ENCODE measurements at places on chromosomes 6 and 20.

DNA sequence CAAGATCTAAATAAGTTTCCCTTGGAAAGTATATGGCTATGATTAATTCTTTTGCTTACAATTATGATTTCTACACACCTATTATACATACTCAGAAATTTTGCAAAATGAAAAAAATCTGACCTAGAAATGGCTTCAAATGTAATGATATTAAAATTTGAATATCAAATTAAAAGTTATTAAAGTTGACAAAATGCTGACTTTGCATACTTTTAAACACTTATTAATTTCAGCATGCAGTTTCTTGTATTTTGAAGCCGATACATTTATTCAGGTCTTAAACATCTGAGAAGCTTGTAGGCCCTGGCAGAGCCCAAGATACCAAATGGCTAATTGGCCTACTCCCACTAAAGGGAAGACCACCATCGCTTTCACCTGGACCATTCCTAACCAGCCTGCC, 59.8 kb downstream of the SMLR1 start:
- no peak for DNase-seq

GRCh38 chr6:77707603-77708002, 54.8 kb downstream of the MEI4 start:
- no peak for DNase-seq

- DNase-seq, result no peak
Observed at GRCh38 chr6:167904791-167905190, 78.1 kb downstream of the AFDN start.

DNA sequence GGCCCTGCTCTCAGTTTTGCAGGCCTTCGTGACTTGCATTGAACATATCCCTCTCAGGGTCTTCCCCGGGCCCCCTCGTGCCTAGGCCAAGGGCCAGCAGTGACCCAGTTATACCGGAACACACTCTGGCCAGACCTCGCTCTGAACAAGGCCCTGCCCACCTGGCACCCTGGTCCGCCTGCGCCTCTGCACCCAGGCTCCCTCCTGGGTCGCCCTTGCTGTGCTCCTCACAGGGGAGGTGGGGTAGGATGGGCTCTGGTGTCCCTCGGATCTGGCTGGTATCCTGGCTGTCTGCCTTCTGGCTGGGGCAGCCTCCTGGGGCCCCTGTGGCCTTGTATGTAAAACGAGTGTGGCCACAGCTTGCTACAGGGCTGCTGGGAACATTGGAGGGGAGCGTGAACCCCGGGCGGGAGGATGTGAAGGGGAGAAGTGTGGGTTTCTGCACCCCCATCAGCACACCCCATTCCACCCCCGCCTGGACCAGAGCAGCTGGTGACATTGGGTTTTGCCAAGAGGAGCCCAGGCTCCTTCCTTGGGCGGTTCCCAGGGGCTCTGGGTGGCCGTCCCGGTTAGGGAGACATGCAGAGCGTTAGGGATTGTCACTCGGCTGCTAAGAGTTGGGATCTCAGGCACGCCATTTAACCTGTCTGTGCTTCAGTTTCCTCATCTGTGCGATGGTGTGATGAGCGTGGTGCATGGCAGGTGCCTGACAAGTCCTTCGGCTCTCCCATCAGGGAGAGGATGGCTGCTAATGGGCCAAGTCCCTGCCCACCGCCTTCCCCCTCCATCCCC, 17.5 kb downstream of the SRC start:
- DNase-seq, result no peak

- no peak for DNase-seq
Observed at GRCh38 chr6:147166360-147166944, 37.8 kb upstream of the STXBP5 start.

DNA sequence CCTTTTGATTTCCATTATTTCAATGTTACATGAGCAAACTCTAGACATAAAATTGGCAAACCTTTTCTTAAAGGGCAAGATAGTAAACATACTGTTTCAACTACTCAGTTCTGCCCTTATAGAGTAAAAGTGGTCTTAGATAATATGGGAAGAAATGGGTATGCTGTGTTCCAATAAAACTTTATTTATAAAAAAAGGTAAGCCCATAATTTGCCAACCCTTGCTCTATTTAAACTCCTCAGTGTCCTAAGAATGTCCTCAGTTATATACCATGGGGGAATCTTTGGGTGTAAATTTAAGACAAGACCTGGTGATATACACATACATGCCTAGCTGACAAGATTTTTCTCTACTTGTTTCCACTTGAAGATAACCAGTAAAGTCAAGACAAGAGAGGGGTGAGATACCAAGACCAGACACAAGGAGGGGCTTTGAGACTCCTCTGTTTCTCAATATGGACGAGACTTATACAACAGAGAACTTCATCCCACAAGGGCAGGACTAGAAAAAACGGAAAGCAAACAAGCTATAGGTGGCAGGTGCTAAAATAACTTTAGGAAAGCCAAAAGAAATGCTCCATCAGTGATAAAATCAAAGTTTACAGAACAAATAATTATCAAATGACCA, 10.5 kb downstream of the SNX3 start:
- peak; percentile 48 for DNase-seq

DNA sequence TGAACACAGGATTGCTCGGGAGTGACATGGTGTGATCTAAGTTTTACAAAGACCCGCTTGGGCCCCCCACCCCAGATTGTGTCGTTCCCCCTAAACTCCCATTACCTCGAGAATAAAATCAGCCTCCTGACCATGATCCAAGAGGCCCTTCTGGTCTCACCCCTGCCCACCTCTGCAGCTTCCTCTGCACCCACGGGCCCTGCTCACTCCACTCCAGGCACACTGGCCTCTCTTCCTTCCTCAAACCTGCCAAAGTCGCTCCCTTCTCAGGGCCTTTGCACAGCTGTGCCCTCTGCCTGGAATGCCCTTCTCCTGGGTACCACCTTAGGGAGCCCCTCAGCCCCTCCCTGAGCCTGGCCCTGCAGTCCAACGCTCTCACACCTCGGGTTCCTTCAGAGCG, 17.9 kb downstream of the TGM2 start:
- DNase-seq, result no peak

GRCh38 chr6:78910591-78911171, 43.3 kb downstream of the IRAK1BP1 start:
- peak; percentile 54 for DNase-seq

DNA sequence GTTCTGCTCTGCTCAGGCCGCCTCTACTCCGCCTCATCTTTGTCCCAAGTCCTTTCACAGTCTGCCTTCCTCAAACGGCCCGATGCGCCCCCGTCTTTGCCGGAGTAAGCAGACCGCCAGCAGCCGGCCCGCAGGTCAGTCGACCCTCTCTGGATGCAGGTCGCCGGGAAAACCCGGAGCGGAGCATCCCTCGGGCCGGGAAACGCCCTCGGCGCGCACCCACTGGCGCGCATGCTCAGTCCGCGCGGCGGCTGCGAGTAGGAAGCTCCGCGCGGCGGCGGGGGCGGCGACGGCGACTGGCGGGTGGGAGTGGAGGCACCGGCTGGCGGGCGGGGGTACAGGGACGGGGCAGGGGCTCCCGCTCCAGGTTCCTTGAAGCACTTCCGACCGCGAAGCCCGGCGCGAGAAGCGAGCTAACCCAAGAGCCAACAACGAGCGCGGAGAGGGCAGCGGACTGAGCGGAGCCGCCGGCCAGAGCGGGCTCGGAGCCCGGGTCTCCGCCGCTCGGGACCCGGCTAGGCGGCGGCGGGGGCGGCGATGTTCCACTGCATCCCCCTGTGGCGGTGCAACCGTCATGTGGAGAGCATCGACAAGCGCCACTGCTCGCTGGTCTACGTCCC, at the start of gene LRRC1:
Gene LRRC1, plus strand, starts transcription at position 286 of the 620 bp plus-strand sequence. Its CDS starts 252 bp downstream, at position 538.
- DNase-seq, result peak; percentile 91

- DNase-seq, result no peak
Observed at GRCh38 chr6:79048611-79049010, 29.4 kb downstream of the PHIP start.

GRCh38 chr6:35500782-35501181, 3.9 kb upstream of the TEAD3 start:
- DNase-seq, result no peak

- no peak for DNase-seq
Observed at GRCh38 chr6:5632348-5632935, 371.1 kb downstream of the FARS2 start.

DNA sequence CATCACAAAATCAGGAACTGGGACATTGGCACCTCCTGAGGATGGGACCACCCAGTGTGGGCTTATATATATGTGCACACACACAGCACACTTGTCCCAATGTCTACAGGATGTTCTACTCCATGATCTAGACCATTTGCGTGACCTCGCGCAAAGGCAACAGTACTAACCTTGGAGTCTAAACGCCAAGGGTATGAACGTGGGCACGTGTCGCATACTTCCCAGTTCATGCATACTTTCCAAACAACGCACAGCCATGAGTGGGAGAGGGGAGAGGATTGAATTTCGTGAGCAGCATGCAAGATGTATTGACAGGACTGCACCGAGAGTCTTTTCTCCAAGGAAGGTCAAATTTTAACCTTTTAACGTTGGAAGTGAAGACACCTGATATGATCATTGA, 214.2 kb upstream of the QKI start:
- no peak for DNase-seq

GRCh38 chr6:47524136-47524845, 46.7 kb downstream of the CD2AP start:
- DNase-seq, result no peak

DNA sequence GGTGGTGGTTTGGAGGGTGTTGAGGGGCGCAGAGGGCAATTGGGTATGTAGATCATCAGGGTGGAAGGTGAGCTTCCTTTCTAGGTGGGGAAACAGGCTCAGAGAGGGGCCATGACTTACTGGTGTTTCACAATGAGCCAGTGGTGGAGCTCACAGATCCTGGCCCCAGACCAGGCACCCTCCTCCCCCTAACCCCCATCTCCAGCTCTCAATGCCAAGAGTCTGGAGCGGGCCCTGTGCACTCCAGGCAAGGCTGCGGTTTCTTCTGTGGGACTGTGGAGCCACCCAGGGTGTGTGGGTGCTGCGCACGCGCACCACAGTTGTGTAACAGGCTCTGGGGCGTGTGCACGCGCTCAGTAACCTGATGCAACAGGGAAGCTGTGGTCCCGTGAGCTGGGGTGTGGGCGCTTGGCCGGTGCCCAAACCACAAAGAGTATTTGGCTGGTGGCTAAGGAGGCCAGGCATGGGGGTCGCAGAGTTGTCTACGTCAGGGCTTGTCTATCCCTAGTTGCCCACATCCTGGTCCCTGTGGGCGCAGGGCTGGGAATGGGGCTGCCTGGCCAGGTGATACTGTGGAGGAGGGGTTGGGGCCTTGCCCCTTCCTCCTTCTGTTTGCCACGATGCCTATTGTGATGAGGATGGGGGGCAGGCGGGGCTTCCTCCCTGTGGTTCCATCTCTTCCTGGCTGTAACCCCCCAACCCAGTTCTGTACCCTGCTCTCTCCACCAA, 37.5 kb upstream of the MRPS18A start:
- DNase-seq, result peak; percentile 88

- DNase-seq, result no peak
Observed at GRCh38 chr20:33568868-33569801, 79.2 kb downstream of the CBFA2T2 start.

- no peak for DNase-seq
Observed at GRCh38 chr6:161259302-161259701, 14.6 kb downstream of the AGPAT4 start.

DNA sequence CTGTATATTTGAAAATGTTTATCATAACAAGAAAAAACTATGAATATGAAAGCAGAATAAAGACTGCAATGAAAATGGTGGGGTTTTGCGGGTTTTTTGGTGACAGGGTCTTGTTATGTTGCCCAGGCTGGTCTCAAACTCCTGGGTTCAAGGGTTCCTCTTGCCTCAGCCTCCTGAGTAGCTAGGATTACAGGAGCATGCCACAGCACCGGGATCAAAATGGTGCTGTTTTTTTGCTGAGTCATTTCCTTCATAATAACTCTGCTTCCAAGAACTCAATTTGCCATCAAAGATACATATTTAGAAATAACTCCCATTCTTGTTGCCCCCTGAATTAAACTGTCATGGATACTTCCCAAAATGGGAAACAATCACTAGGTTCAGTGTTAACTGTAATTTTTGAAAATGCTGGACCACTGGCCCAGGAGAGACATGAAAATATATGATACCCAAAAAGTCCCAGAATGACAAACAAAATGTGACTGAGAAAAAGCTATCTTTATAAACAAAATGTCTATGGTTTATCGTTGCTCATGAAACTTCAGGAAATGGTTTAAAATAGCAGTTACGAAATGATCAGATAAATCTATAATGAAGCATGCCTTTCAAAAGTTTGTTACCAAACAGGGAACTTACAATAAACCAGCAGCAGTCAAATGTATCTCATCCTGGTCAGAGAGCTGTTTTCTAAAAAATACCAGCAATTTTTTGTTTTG, 32.2 kb downstream of the ILRUN start:
- DNase-seq, result no peak

- no peak for DNase-seq
Observed at GRCh38 chr6:119436583-119436982, 87.0 kb upstream of the MAN1A1 start.

- no peak for DNase-seq
Observed at GRCh38 chr6:42029062-42029685, 21.1 kb upstream of the TAF8 start.

- no peak for DNase-seq
Observed at GRCh38 chr20:32515631-32516101, 69.5 kb downstream of the NOL4L start.

DNA sequence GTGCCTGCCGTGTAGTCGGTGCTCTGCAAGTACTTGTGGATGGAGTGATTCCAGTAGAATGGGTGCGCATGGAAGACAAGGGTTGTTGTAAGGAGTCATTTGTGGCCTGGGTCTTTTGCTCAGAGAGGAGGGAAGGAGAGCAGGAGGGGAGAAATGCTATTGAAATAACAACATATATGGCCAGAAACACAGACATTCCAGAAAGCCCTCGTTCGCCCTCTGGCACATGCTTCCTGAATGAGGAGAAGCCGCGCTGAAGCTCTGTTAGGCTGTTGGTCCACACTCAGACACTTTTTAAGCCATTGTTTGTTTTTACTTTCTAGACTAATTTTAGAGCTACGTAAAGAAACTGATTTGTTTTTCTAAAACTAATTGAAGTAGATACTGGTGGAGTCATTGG, 107.4 kb downstream of the RPP40 start:
- DNase-seq, result no peak

- peak; percentile 43 for DNase-seq
Observed at GRCh38 chr6:164121527-164121926, 707.0 kb downstream of the QKI start.
